ENCODE measurements at places on chromosomes 16 and 17.

DNA sequence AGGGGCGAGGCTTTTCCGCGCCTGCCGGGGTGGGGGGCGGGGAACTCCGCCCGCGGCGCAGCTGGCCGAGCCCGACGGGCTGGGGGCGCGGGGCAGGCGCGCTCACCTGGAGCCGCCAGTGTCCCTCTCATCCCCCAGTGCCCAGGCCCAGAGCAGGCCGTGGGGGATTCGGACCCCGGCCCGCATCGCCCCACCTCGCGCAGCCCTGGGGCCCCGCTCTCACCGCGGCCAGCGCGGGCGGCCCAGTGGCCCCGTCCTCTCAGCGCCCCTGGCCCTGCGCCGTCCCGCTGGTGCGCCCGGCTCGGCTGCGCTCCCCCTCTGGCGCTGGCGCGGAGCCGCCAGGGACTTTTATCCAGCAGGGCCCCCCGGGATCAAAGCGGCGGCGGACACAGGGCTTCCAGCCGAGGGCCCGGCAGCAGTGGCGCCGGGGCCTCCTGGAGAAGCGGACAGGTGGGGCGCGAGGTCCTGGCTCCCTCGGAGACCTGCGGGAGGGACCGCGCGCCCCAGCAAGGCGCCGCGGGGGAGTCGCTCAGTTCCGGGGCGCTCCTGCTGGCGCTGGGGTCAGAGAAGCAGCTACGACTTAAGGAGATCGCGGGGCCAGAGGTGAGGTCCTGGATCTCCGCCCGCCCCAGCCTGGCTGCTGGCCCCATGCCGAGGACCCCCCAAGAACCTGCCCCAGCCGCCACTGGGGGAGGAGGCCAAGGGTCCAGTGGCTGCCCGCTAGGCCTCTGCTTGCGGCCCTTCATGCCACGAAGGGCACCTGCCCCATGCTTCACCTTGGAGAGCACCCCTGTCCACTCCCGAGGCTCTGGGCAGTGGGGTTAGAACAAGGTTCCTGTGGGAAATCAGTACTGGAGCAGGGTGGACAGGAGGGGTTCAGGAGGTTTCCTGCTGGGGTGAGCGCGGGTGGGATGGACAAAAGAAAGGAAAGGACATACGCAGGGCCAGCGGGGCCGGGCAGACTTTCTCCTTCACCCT is 823 bp upstream of the NOTUM start:
- no peak for DNase-seq

GRCh38 chr17:34300652-34301370 is 15.3 kb downstream of the CCL11 start:
- peak; percentile 84 for DNase-seq

- no peak for DNase-seq
Measured at GRCh38 chr17:42184713-42185620, at the start of gene HCRT. Gene HCRT (minus strand): TSS chr17:42185452. CDS start chr17:42185365, 87 bp downstream.

- DNase-seq, result peak; percentile 68
Measured at GRCh38 chr17:19304209-19304608, 58.3 kb downstream of the B9D1 start.

GRCh38 chr17:38544175-38544838 is 61.4 kb downstream of the SRCIN1 start:
- no peak for DNase-seq

GRCh38 chr17:32490101-32490482 is 3.3 kb downstream of the CDK5R1 start:
- no peak for DNase-seq

- DNase-seq, result no peak
Measured at GRCh38 chr16:9660898-9661297, 521.3 kb downstream of the GRIN2A start.

- DNase-seq, result peak; percentile 32
Measured at GRCh38 chr17:62950067-62950466, 16.0 kb upstream of the TANC2 start.
